ENCODE measurements at places on chromosomes 4 and X.

- no peak for DNase-seq
These were observed 138.8 kb downstream of the CPZ start for GRCh38 chr4:8731364-8731763.

- no peak for DNase-seq
These were observed 1.5 kb downstream of the TRIM2 start for GRCh38 chr4:153205757-153206156.

DNA sequence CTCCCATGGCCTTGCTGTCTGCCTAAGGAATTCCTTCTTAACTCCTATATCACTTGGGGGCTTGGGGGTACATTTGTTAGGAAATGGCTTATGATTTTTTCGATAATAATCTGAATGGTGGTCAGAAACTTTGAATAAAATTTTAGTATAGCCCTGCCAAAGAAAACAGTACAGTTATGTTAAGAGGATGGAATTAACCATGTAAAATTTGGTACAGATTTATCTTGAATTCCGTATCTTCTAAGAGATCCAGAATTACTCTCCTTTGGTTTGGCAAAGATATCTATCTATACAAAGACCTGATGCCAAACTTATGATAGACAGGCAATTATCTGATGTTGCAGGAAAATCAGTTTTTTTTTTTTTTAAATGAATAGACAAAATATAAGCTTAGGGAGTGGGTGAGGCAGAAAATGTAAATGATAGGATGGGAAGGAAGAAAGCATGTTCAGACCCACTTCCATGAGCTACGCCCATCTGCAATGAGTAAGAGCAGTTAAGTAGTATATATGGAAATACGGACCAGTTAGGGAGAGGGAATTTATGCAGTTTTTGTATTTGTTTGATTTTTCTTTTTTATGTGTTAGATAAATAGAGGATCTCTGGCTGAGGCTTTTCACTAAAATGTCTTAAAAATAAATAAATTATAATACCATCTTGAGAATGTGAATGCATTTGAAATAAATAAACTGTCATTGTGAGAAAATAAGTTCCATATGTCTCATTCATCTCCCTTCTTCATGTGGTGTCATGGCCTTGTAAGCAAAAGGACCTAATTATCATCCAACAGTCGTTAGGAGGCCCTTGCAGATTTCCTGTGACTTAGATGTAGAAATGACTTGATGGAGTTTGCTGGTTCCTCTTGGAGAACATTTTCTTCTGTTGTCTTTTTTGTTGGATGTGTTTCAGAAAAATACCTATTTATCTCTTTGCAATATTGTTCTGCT lies 389.6 kb downstream of the ARHGAP24 start:
- DNase-seq, result no peak

GRCh38 chr4:38804654-38805295 lies at the start of gene TLR1:
Gene TLR1, minus strand, starts transcription at chr4:38804791. Its CDS starts 5,960 bp downstream, at chr4:38798831.
- peak; percentile 89 for DNase-seq

GRCh38 chrX:134679644-134680043 lies 21.4 kb upstream of the PLAC1 start:
- DNase-seq, result no peak

- no peak for DNase-seq
These were observed 34.5 kb downstream of the NIPAL1 start for GRCh38 chr4:48051078-48051477.

DNA sequence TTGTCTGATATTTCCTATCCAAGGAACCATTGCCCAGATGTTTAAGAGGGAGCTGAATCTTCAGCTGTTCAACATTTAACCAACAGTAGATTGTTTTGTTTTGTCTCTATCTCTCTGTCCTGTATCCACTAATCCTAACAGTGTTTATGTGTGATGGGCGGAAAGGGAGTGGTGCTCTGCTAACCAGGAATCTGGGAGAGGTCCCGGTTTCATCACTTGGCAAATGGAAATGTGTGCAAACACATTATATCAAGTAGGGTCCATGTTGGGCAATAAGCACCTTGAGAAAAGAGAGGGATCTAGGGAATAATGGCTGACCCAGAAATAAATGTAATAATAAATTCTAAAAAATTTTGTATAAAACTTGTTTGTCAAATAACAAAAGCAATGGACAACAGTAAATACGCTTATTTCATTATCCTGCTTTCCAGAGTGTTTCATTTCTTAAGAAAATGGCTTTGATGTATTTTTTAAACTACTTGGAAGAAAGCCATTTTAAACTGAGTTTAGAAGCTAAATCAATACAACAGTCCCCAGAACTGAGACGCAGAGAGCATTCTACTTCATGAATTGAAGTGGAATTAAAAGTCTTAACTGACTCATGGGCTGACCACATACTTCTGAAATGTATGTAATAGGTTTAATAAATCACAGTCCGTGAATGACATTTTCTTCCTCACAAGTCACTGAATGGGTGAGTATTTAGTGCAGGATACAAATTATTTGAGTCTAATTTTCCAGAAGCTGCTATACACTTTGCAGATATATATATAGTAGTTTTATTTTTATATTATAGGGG lies 55.8 kb downstream of the EMCN start:
- no peak for DNase-seq

DNA sequence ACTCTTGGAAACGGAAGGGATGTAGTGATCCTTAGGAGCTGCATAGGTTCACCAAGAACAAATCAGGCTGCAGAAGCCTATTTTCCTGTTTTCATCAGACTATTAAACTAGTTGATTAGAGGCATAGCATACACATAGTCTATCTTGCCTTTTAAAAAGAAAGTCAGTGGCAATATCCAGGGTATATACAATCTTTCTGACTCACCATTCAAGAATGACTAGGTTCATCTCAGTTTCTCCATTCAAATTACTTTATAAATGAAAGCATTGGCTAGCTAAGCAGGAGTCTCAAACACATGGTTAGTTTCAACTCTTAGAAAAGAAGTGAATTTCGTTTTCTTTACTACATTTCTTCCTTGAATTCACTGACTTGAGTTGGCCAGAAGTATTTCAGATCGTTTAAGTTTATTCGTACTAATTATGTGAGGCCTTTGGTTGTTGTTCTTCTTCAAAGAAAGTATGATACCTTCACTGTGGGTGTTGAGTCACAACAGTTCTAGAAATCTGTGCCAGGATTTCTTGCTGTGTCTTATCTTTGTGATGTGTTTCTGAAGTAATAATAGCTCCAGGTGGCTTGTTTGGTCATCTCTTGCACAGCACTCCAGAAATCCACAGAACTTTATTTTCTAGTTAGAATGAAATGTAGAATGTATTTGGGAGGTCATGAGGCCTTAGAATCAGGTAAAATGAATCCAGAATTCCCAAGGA lies 88.2 kb downstream of the AWAT2 start:
- DNase-seq, result no peak

- DNase-seq, result no peak
These were observed 1.0 kb downstream of the IDUA start for GRCh38 chr4:987624-988513.

DNA sequence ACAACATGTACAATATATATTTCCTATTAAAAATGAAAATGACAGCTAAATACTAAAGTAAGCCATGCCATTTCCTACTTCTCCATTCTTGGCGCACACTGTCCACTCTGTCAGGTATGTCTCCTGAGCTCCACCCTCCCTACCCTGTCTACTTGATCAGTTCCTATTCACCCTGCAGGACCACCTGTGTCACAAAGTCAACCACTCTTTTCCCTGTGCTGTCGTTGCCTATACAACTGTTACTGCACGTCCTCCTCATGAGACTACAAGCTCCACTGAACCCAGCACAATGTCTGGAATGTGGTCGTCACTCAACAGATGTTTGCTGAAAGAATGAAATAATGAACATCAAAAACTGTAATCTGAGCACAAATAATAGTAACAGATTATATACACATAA lies 54.9 kb downstream of the SLC9A7 start:
- no peak for DNase-seq

- DNase-seq, result no peak
These were observed 698.5 kb downstream of the TRAM1L1 start for GRCh38 chr4:116386856-116387255.

- peak; percentile 71 for DNase-seq
These were observed 21.8 kb upstream of the AREG start for GRCh38 chr4:74423104-74423503.

DNA sequence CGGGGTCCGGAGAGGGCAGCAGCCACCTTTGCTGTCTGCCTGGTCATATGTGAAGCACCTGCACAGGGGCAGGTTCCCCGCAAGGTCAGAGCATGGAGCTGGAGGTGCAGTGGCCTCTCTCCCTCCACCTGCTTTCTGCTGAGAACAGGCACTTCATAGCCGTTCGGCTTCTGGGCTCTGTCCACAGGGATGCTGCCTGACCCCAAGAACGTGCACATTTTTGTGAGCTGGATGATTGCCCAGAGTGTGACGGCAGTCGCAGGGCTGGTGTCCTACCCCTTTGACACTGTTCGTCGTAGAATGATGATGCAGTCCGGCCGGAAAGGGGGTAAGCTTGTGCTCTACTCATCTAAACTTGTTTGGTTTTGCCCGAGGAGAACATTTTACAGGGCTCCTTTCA lies 2.5 kb downstream of the SLC25A4 start:
- DNase-seq, result no peak

- DNase-seq, result no peak
These were observed 55.0 kb downstream of the BEX3 start for GRCh38 chrX:103431316-103431715.

DNA sequence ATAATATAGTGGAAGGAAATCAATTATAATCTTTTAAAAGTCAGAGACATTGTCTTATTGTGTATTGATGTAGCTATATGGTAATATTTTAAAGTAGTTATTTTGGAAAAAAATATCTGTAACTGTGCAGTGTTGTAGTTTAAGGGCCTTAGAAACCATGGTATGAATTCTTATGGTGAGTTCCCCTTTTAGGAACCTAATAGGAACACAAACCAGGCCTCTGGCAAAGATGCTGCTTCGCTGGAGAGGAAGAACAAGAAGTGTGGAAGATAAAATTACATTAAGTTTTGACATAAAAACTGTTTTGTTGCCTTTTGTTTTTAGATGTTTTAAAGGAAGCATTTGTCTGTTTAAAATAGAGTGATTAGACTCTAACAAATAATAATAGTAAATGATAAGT lies 10.9 kb upstream of the TMPRSS11D start:
- peak; percentile 42 for DNase-seq

GRCh38 chrX:110086916-110087484 lies 84.1 kb downstream of the TMEM164 start:
- DNase-seq, result peak; percentile 76

DNA sequence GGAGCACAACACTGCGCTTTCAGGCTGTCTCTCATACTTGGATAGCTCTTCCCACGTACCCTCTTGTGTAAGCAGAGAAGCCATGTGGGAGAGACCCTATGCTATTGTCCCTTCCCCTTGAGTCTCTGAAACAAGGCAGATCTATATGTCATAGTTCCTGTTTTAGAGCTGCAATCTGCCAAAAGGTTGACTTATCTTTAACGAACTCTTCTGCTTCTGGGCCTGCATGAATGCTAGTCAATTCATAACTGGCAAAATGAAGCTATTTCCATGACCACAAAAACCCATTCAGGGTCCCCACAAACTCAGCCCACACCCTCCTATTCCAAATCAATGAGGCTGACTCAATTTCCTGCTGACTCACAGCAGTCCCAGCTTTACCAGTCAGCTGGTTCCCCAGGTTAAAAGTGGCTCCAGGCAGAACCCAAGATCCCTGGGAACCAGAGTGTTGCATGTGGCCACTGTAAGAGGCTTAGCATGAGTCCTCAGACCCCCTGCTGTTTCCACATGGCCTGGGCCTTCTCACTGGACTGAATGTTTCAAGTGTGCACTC lies 25.3 kb upstream of the SOD3 start:
- peak; percentile 43 for DNase-seq

DNA sequence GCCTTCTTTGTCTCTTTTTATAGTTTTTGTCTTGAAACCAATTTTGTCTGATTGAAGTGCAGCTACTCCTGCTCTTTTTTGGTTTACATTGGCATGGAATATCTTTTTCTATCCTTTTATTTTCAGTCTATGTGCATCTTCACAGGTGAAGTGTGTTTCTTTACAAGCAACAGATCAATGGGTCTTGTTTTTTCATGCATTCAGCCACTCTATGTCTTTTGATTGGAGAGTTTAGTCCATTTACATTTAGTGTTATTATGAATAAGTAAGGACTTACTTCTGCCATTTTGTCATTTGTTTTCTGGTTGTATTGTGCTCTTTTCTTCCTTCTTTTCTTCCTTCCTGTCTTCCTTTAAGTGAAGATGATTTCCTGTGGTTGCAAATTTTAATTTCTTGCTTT lies 224.4 kb downstream of the SLC39A8 start:
- no peak for DNase-seq

GRCh38 chr4:155975511-155975910 lies 21.8 kb upstream of the CTSO start:
- DNase-seq, result no peak

- DNase-seq, result no peak
These were observed 19.9 kb upstream of the CEP135 start for GRCh38 chr4:55928846-55929245.

DNA sequence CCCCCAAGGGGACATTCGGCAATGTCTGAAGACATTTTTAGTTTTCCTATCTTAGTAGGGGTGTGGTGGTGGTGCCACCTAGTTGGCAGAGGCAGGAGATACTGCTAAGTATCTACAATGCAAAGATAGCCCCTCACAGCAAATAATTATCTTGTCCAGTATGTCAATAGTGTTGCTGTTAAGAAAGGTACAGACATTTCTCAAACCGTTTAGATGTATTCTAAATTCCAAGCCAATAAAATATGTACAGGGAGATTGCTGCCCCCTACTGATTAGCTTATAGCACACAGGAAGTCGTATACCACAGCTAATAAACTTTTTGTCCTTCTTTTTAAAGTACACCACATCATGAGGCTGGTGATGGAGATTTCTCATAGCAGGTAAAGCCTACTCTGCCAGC lies 260.5 kb downstream of the TMA16 start:
- DNase-seq, result peak; percentile 65

DNA sequence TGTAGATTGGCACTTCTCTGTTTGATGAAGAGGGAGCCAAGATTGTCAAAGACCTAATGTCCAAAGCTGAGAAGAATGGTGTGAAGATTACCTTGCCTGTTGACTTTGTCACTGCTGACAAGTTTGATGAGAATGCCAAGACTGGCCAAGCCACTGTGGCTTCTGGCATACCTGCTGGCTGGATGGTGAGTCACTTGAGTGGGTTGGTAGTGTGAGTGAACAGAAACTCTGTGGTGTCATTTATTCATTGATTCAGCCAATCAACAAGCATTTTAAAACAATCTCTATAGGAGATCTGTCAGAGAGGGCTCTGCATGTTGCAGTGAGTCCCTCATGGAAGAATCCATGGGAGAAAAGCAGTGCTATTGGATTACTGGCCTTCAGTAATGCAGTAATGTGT lies 16.3 kb downstream of the TAF9B start:
- no peak for DNase-seq

DNA sequence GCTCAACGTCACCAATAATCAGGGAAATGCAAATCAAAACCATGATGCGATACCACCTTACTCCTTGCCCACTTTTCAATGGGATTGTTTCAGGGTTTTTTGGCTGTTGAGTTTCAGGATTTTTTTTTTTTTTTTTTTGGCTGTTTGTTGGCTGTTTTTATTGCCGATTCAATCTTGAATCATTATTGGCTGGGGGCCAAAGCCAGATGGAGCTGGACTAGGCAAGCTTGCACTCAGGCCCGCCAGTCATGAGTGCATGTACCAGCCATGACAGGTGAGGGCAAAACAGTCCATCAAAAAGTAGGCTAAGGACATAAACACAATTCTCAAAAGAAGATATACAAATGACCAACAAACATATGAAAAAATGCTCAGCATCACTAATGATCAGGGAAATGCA lies 13.3 kb downstream of the YIPF7 start:
- no peak for DNase-seq

GRCh38 chr4:48195853-48196252 lies 61.8 kb upstream of the TXK start:
- DNase-seq, result no peak
